ENCODE measurements at places on chromosomes 16 and 17. TPM values are rescaled to one million over a fixed set of nuclear protein-coding genes. Genes with fewer than 3 reads are reported as not detected.

- DNase-seq = no peak
Measured at GRCh38 chr16:16075488-16076422, 126.3 kb downstream of the ABCC1 start.

DNA sequence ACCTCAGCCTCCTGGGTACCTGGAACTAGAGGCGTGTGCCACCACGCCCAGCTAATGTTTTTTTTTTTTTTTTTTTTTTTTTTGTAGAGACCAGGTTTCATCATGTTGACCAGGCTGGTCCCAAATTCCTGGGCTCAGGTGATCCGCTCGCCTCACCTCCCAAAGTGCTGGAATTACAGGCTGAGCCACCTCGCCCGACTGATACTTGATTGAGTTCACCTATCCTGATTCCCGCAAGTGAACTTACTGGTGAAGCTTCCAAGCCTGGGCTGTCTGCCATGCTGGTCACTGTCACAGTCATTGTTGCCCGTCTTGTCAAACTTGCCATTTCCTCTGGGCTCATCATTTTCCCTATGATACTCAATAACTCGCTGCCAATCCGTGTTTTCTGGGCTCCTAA is 71.1 kb upstream of the MTMR4 start:
- DNase-seq = no peak

DNA sequence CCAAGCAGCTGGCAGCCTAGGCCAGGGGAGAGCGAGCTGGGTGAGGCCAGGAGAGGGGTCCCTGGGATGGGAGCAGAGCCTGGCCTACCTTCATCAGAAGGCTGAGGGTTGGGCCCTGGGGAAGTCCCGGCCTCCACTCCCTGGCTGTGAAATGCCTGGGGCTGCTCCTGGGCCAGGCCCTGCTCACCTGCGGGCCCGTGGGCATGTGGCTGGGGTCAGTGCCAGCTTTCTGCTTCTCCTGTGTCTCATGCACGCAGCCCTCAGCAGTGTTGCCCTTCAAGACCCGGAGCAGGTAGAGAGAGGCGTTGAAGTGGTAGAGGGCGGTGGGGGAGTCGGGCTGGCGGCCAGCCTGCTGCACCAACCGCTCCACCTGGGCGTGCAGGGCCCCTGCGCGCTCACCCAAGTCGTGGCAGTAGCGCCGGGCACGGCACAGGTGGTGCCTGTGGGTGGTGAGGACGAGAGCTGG is 12.4 kb downstream of the MYBBP1A start:
- no peak for DNase-seq

DNA sequence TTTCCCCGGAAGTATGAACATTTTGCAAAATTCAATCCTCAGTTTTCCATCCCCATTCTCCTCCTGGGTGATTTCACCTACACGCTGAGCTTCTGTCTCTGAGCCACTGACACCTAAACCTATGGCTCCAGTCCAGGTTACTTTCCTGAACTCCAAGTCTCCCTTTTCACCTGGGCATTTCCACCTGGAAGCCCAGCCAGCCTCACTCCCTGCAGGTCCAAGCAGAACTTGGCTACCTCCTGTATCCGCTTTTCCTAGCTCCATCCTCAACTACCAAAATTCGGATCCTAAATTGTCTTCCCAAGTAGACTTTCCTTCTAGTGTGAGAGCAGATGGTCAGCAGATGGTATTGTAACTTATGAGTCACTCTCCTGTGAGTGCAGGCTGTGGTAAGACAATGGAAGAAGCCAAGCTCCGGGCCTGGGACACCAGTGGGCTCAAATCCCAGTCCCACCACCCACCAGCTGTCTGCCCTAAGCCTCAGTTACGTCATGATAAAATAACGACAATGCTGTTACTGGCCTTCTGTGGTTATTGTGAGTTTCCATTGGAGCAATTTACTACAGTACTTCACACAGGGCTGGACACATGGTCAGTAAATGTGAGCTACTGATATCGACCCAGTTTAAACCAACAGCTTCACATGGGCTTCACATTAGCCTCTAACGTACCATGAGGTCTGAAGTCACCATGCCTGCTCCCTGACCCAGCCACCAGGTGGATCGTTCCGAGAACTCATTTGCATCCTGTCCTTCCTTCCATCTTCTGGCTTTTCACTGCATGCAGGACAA is 33.3 kb downstream of the PECAM1 start:
- DNase-seq = peak; percentile 46

- no peak for DNase-seq
Measured at GRCh38 chr16:85096921-85097320, 15.4 kb downstream of the CIBAR2 start.

DNA sequence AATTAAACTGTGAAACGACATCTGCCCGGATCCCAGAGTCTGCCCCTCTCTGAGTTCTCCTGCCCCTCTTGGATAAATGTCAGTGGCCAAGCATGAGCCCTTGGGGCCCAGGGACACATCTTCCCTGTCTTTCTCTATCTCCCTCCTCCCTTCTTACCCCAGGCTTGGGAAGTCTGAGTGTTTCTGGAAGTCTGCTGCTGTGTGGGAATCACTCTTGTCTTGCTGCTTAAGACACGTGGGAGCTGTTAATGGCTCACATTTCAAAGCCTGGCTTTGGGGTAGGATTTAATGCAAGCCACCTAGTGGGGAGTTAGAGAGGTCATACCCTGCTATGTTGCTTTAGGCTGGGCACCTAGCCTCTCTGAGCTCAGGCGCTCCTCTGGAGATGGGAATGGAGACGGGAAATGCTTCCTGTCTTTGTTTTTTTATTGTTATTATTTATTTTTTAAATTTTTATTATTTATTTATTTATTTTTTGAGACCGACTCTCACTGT is 218.5 kb upstream of the CIBAR2 start:
- DNase-seq = peak; percentile 85

DNA sequence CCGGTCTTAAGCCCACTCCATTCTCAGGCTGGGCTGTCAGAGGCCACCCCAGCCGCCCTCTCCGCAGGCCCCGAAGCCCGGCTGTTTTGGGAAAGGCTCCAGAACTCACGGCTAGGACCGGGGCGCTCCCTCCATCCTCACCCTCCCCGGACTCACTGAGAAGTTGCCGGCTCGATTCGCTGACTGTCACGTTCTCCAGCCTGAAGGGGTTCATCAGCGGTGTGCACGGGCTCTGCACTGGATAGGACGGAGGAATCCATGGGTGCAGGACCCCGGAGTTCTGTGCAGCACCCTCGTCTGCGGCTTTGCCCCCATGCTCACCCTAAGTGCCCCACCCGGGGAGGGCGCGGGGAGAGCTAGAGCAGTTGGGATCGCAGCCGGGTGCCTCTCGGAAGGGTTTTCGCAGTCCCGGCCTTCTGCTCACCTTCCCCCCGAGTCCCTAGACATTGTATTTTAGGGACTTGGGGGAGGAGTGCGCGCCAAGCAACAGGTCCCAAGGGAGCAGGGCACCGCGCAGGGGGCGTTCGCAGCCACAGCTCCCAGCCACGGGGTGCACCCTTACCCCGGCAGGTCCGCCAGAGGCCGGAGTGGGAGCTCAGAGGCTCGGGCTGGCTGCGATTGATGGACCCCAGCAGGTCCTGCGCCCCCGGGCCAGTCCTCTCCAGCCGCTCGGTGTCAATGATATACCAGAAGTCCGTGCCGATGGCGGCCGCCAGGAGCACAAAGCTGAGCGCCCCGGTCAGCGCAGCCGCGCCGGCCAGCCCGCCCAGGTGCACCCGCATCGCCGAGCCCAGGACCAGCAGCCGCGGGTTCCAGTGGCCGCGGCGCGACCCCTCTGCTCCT is 1.0 kb downstream of the TMEM114 start:
- peak; percentile 47 for DNase-seq

GRCh38 chr16:85124636-85125346 is 12.5 kb upstream of the CIBAR2 start:
- no peak for DNase-seq

DNA sequence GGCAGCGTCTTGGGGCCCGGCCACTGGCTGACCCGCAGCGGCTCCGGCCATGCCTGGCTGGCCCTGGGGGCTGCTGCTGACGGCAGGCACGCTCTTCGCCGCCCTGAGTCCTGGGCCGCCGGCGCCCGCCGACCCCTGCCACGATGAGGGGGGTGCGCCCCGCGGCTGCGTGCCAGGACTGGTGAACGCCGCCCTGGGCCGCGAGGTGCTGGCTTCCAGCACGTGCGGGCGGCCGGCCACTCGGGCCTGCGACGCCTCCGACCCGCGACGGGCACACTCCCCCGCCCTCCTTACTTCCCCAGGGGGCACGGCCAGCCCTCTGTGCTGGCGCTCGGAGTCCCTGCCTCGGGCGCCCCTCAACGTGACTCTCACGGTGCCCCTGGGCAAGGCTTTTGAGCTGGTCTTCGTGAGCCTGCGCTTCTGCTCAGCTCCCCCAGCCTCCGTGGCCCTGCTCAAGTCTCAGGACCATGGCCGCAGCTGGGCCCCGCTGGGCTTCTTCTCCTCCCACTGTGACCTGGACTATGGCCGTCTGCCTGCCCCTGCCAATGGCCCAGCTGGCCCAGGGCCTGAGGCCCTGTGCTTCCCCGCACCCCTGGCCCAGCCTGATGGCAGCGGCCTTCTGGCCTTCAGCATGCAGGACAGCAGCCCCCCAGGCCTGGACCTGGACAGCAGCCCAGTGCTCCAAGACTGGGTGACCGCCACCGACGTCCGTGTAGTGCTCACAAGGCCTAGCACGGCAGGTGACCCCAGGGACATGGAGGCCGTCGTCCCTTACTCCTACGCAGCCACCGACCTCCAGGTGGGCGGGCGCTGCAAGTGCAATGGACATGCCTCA is 773 bp downstream of the NTN3 start:
- DNase-seq = no peak

- DNase-seq = no peak
Measured at GRCh38 chr16:25916037-25916436, 224.3 kb downstream of the HS3ST4 start.

- no peak for DNase-seq
Measured at GRCh38 chr16:29649588-29650494, 13.2 kb upstream of the SPN start.

GRCh38 chr16:85412911-85413520 is 200.1 kb upstream of the GSE1 start:
- DNase-seq = no peak

GRCh38 chr16:637081-638018 is 1.2 kb upstream of the METTL26 start:
- DNase-seq = peak; percentile 90

- DNase-seq = peak; percentile 46
Measured at GRCh38 chr16:71867939-71868338, 16.0 kb downstream of the ZNF821 start.

DNA sequence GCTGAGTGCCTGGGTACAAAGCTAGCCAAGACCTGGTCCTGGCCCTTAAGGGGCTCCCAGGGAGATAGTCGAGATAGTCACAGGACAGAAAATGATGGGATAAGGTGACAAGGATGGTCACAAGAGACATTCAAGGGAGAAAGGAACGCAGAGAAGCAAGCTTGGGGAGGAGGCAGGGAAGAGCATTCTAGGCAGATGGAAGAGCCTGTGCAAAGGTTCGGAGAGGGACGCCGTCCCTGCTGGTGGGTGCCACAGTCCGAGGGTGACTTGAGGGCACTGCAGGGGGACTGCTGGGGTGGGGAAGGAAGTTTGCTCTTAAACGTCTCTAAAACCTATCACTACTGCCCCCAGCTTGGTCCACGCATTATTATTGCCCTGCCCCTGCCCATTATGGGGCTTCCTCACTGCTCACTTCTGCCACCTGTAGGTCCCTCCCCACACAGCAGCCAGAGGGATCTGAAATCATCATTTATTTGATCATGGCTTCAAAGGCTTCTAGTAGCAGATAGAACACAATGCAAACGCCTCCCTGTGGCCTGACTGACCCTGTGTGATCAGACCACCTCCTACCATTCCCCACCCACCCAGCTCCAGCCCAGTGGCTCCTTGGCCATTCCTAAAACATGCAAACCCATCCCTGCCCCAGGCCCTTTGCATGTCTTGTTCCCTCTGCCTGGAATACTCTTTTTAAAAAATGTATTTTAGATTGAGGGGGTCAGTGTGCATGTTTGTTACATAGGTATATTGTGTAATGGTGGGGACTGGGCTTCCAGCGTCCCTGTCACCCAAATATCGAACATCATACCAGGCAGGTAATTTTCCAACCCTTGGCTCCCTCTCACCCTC is 60.3 kb downstream of the RMI2 start:
- DNase-seq = peak; percentile 75

DNA sequence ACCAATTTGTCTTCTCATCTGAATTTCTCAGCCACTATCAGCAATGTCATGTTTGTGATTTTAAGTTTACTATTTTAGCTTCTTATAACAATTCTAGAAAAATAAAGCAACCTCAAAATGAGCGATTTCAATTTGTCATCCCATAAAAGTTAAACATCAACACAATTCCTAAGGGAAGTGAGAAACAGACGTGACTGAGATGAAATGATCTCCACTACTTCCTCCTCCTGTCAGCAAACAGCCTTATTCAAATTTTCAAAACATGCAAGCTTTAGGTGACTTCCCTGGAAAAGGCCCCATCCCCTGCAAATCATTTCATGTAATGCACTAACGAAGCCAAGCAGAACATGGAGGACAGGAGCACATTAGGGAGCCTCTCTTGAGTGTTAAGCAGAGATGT is 64.9 kb downstream of the ZNF652 start:
- no peak for DNase-seq

Gene POLG2
- total RNA-seq = 35.5 TPM

Gene KDM6B
- 28.9 TPM for total RNA-seq

Gene CALB2
- total RNA-seq = 0.97 TPM

Gene DNAAF8
- total RNA-seq = 0.33 TPM

Gene GCGR
- 0.26 TPM for total RNA-seq

Gene BRCA1
- total RNA-seq = 32.3 TPM

Gene TBC1D3
- not detected for total RNA-seq

Gene MBTPS1
- 48.7 TPM for total RNA-seq

Gene ATP1B2
- total RNA-seq = 15.4 TPM

Gene PMFBP1
- 1.6 TPM for total RNA-seq

Gene GRB7
- total RNA-seq = 50.6 TPM

Gene HS3ST4
- total RNA-seq = 1.7 TPM

Gene CYB5B
- 126 TPM for total RNA-seq

Gene RBFOX1
- total RNA-seq = 2.0 TPM

Gene TSC2
- total RNA-seq = 122 TPM
